Activated CD8-positive, alpha-beta memory T cell treated with anti-CD3 and anti-CD28 coated beads, Interleukin-2, amount 10 ng/mL, durations not matched to agents 7 days and 5 days (primary cell): ENCODE measurements at places on chromosomes 7 and 10.

DNA sequence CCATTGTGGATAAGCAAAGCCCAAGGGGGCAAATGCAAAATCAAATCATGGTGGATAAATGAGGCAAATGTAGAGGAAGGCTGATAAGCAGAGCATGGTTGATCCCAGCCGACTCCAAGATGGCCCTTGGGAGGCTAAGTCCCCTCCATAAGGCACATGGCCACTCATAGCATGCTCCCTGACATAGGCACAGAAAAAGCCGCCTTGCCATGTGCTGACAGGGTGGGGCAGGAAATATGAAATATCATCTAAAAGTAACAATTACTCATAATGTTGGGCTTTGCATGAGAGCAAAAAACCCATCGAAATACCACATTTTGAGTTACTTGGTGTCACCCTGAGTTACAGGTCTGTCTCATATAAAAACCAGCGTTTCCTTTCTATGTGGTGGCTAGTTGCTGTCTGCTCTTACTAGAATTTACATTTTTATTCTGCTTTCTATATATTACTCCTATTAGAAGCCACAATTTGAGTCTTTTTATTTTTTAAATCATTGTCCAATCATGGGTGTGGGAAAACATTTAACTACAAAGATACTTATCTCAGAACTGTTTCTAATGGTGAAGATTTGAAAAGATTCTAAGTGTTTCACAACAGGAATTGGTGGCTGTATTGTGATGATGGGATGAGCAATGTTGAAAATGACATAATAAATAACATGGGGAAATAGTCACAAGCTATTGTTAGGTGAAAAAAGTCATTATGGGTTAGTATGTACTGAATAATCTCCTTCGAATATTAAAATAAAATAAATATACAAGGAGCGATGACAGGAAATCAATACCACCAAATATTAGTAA lies 102.7 kb downstream of the CUBN start:
- H3K36me3 ChIP-seq: peaks cover 2% of the 10 kb centered on the region
- peaks cover 2% of the 10 kb centered on the region for H3K27me3 ChIP-seq
- peaks cover 84% of the 10 kb centered on the region for H3K4me1 ChIP-seq
- H3K27ac ChIP-seq: peak overlapping the region; percentile 98
- H3K4me3 ChIP-seq: peak overlapping the region; percentile 57
- DNase-seq: peak; percentile 91

- H3K27ac ChIP-seq: no peak overlapping the region
- H3K4me1 ChIP-seq: no peaks in the 10 kb centered on the region
- H3K4me3 ChIP-seq: no peak overlapping the region
- H3K27me3 ChIP-seq: peaks cover 17% of the 10 kb centered on the region
- DNase-seq: no peak
Observed at GRCh38 chr10:29837586-29837985, 202.8 kb upstream of the SVIL start.

DNA sequence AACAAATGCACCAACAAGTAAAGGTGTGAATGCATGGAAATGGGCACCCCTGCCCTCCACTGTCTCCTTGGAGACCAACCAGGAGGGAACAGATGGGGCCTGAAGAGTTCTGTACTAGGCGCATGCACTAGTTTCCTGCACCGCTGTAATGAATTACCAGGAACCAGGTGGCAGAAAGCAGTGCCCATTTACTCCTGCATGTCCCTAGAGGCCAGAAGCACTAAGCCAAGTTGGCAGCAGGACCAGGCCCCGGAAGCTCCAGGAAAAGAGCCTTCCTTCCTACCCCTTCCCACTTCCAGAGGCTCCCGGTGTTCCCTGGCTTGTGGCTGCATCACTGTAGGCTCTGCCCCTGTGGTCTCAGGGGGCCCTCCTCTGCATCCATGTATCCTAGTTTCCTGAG lies 237.5 kb upstream of the PPP2R2D start:
- DNase-seq: no peak
- no peaks in the 10 kb centered on the region for H3K4me1 ChIP-seq
- H3K4me3 ChIP-seq: no peak overlapping the region
- no peak overlapping the region for H3K27ac ChIP-seq
- H3K27me3 ChIP-seq: no peaks in the 10 kb centered on the region

DNA sequence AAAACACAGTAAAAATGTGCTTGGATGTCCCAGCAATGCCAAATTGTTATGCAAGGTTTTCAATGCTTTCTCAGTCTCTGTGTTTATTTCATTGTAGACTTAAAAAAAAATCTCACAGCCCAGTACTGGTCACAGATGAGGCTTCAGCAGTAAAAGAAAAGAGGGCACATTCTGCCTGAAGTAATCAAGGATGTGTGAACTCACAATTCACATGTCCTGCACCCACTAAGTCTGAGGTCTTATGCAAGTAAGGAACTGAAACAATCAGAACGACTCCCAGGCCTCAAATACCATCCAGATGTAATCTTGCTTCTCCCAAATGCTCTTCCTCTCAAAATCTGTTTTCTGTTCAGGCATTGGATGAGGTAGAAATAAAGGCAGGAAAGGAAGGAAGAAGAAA lies 33.7 kb downstream of the ADRB1 start:
- H3K27me3 ChIP-seq: peaks cover 18% of the 10 kb centered on the region
- no peaks in the 10 kb centered on the region for H3K36me3 ChIP-seq
- no peak overlapping the region for H3K4me3 ChIP-seq
- peaks cover 19% of the 10 kb centered on the region for H3K4me1 ChIP-seq

- DNase-seq: no peak
- no peak overlapping the region for H3K27ac ChIP-seq
- peaks cover 23% of the 10 kb centered on the region for H3K27me3 ChIP-seq
- no peaks in the 10 kb centered on the region for H3K36me3 ChIP-seq
- H3K4me1 ChIP-seq: peaks cover 9% of the 10 kb centered on the region
Observed at GRCh38 chr7:41942468-41943093, 239.7 kb upstream of the INHBA start.

DNA sequence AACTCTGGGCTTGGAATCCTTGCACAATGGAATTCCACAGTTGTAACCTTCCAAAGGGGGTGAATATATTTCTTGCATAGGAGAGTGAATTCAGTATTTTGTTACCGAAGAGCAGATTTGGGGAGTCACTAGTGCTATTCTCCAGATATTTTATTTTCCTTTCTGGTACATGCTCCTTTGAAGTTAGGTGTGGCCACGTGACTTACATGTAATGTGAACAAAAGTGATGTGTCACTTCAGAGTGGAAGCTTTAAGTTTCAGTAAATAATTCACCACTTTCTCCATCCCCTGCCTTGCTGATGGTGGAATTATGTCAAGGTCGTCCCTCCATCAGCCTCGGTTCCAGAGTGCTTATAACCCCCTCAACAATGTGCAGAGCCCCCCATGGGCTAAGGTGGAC lies 25.3 kb downstream of the ASNS start:
- H3K27me3 ChIP-seq: no peaks in the 10 kb centered on the region
- H3K36me3 ChIP-seq: peaks cover 12% of the 10 kb centered on the region
- no peak overlapping the region for H3K4me3 ChIP-seq
- no peaks in the 10 kb centered on the region for H3K4me1 ChIP-seq
- H3K27ac ChIP-seq: no peak overlapping the region
- no peak for DNase-seq

DNA sequence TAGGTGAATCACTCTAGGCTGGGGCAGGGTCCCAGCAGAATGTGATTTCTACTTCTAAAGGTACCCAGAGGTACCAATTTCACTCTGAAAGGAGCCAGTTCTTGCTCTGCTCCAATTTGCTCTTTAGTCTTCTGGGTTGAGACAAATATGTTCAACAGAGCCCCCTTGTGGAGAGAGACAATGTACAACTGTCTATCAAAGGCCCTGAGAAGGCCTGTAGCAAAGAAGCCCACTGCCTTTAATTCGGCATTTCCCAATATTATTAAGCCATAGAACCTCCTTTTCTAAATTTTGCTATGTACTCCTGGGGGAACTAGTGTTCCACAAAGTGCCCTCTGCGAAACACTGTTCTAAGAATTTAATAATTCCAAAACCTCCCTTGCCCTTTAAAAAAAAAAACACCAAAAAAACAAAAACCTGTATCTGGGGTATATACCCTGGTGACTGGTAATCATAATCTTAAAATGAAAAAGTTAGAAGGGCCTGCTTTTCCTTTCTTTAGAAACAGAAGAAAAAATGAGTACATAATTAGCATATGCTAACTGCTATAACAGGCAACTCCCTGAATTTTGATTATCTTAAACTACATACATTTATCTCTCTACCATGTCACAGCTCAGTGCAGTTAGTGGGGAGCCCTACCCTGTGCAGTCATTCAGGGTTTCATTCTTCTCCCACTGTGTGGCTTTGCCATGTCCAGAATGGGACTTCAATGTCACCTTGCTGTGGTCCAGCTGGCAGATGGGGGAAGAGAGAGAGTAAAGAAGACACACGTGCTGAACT lies 160.9 kb upstream of the BMPER start:
- H3K36me3 ChIP-seq: no peaks in the 10 kb centered on the region
- no peak overlapping the region for H3K27ac ChIP-seq
- H3K4me1 ChIP-seq: no peaks in the 10 kb centered on the region
- H3K27me3 ChIP-seq: no peaks in the 10 kb centered on the region
- no peak for DNase-seq

DNA sequence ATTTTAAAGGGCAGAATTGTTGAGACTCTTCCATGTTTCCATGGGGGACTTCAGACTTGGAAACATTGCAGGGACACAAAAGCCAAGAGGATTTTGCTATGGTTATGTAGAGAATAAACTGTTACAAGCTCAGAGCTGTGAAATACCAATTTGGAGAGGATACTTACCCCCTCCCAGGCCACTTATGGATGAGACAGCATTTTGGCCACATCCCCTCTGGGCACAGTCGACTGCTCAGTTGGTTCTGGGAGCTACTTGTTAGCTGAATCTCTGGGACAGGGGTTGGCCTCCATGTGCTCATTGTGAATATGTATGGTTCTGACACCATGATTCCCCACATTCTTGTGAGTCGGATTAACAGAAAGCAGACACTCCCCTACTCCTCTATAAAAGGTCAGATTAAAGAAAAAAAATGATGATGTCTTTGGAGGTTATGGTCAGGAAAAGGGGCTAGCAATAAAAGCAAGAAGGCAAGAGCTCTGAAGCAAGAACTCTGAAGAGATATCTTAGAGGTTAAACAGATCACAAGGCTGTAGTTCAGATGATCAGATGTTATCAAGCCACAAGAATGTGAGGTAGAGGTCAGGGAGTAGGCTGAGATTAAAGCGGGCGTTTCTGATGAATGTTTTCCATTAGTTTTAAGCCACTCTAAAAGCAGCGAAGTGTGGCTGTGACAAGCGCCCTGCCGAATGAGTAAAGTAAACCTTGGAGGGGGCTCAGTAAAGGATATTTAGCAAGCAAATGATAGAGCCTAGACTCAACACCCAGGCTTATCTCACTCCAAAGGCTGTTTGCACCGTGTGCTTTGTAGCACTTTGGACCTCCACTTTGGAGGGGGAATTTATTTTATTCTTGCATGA lies 17.2 kb downstream of the STAMBPL1 start:
- DNase-seq: no peak
- no peak overlapping the region for H3K4me3 ChIP-seq
- peaks cover 49% of the 10 kb centered on the region for H3K36me3 ChIP-seq
- H3K27me3 ChIP-seq: no peaks in the 10 kb centered on the region
- peaks cover 69% of the 10 kb centered on the region for H3K4me1 ChIP-seq
- H3K27ac ChIP-seq: peak overlapping the region; percentile 4

DNA sequence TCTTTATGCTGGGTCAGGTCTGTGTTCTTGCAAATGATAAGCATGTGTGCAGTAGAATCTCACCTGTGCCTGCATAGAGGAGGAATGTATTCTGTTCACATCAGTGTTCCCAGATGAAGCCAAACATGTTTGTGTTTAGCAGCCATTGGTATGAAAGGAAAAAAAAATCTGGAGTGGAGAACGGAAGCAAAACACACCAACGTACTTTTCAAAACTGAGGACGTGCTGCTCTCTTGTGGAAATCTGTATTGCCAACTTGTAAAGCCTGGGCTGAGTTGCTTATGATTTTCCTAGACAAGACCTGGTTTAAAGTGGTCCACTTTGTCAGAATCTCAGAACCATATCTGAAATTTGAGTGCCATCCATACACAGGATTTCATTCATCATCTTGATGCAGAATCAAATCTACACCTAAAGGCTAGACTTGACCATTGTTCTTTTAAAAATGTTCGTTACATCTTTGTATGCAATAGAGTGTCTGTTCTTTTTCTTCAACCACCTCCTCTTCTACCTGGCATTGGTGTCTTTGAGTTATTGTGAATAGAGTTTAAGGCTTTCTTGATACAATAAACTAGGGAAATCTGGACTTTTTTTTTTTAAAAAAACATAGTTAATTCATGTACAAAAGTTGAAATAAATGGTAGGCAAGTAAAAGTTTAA lies 367.7 kb downstream of the PHF14 start:
- DNase-seq: no peak
- no peak overlapping the region for H3K27ac ChIP-seq
- no peak overlapping the region for H3K4me3 ChIP-seq
- peaks cover 32% of the 10 kb centered on the region for H3K27me3 ChIP-seq
- peaks cover 3% of the 10 kb centered on the region for H3K4me1 ChIP-seq

DNA sequence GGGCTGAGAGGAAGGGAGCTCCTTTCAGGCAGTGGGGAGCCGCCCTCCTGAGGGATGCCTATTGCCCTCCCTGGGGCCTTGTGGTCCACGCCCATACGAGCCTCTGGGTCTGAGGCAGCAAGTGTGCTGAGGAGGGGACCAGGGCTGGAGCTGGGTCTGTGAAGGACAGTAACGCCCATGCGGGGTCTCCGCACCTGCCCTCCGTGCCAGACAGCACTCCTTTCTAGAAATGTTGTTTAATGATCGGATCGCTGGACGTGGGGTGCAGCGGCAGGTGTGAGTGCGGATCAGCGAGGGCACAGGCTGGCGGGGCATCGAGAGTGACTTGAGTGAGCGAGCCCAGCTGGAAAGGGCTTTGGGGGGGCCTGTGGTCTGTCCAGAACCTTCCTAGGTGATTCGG lies 70.1 kb downstream of the ELFN1 start:
- peaks cover 10% of the 10 kb centered on the region for H3K27me3 ChIP-seq
- H3K4me1 ChIP-seq: peaks cover 24% of the 10 kb centered on the region
- no peak overlapping the region for H3K27ac ChIP-seq
- no peak for DNase-seq
- H3K4me3 ChIP-seq: no peak overlapping the region
- no peaks in the 10 kb centered on the region for H3K36me3 ChIP-seq

GRCh38 chr10:75654171-75654771 lies 222.8 kb downstream of the LRMDA start:
- H3K36me3 ChIP-seq: no peaks in the 10 kb centered on the region
- no peak overlapping the region for H3K27ac ChIP-seq
- H3K4me3 ChIP-seq: no peak overlapping the region
- no peaks in the 10 kb centered on the region for H3K4me1 ChIP-seq

DNA sequence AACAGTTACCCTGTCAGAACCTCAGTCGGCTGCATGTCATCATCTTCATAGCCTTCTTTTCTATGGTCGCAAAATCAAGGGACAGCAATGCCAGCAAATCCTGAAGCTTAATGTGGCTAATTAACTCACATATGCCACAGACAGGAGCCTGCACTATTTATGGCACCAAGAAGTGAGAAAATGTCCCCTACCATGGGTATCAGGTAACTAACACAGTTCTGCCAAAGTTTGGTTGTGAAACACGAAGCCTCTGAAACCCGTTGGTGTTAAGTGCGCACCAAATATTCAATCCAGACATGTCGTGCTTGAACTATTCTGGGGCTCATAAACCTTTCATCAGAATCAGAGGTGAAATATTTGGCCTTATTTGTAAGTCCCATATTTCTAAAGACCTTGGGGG lies 63.3 kb downstream of the EVX1 start:
- no peak overlapping the region for H3K27ac ChIP-seq
- H3K36me3 ChIP-seq: no peaks in the 10 kb centered on the region
- no peak for DNase-seq
- H3K4me3 ChIP-seq: no peak overlapping the region
- H3K27me3 ChIP-seq: peaks cover 4% of the 10 kb centered on the region
